ENCODE measurements at places on chromosomes 4 and X. TPM values are rescaled to one million over a fixed set of nuclear protein-coding genes. Genes with fewer than 3 reads are reported as not detected.

QRFPR gene
- total RNA-seq = not detected

GRCh38 chrX:149365061-149365460, 140.0 kb downstream of the IDS start:
- H3K36me3 ChIP-seq = no peaks in the 10 kb centered on the region
- H3K27me3 ChIP-seq = no peaks in the 10 kb centered on the region
- no peak overlapping the region for H3K27ac ChIP-seq
- no peak overlapping the region for H3K4me3 ChIP-seq

GRCh38 chr4:117327491-117327890, 242.1 kb upstream of the TRAM1L1 start:
- H3K4me1 ChIP-seq = no peaks in the 10 kb centered on the region
- H3K27ac ChIP-seq = no peak overlapping the region
- no peaks in the 10 kb centered on the region for H3K27me3 ChIP-seq
- no peaks in the 10 kb centered on the region for H3K36me3 ChIP-seq

TLR7 gene
- 0.22 TPM for total RNA-seq

DNA sequence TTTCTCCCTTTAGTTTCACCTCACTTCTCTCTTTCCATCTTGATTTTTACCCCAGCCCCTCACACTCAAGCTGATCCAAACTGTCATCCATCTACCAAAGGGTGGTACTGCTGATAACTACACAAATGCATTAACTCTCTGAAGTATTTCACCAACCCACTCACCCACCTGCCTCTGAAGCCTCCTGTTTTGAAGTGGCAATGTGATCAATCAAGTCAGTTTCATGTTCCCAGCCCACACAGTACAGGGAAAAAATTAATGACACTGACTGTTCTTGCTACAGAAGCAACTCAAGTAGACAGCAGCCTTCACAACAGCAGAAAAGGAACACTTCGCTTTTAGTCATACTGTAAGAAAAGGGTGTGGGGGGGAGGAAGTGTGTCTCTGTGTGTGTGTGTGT, 183.0 kb upstream of the NOCT start:
- no peaks in the 10 kb centered on the region for H3K27me3 ChIP-seq
- no peak for DNase-seq
- H3K27ac ChIP-seq = no peak overlapping the region
- H3K36me3 ChIP-seq = no peaks in the 10 kb centered on the region
- H3K4me3 ChIP-seq = no peak overlapping the region

DNA sequence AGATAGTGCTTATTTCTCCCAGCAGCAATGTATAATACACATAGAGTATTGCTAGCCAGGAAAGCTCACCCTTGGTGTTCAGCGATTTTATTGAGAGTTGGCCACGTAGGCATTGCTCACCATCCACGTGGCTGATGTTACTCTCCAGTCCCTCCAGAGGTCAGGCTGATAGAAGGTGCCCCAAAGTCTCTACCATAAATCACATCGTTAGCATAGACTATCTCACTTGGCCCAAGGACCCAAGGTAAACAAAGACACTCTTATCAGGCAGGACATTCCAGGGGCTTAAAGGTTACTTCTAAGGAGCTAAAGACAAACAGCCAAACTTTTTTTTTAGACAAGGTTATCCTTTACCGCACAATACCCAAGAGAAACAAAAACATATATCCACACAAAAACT, 30.3 kb upstream of the RGN start:
- H3K36me3 ChIP-seq = no peaks in the 10 kb centered on the region
- no peak for DNase-seq
- H3K27me3 ChIP-seq = no peaks in the 10 kb centered on the region
- H3K4me1 ChIP-seq = no peaks in the 10 kb centered on the region
- no peak overlapping the region for H3K4me3 ChIP-seq

DNA sequence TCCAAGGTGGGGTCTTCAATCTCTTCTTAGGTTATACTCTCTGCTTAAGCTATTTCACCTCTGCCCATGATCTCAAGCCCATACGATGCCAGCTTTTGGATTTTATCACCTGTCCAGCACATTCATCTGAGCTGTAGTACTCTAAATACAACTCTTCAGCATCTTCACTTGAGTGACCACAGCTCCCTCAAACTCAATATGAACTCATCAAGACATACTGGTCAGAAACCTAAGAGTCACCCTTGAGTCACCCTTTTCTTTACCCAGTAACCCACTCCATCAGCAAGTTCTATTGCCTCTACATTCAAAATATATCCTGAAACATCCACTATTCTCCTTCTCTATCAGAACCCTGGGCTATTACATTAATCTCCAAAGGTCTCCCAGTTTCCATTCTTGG, 69.4 kb downstream of the DCHS2 start:
- DNase-seq = no peak
- H3K27me3 ChIP-seq = no peaks in the 10 kb centered on the region
- no peaks in the 10 kb centered on the region for H3K36me3 ChIP-seq
- H3K4me1 ChIP-seq = no peaks in the 10 kb centered on the region
- H3K4me3 ChIP-seq = no peak overlapping the region

DNA sequence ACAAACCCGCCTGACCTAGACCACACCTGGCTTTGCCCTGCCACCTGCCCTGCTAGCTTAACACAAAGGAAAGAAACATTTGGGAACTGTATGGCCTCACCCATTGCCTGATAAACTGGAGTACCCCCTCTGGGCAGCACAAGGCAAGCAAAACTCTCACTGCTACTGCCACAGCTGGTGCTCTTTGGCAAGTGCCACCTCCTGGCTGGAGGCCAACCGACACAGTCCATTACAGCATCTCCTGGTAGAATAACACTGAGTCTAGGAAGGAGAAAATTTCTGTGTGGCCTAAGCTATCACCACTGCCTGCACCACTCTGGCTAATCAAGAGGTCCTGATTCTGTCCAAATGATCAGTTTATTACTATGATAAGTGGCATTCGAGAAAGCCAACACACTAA, 18.9 kb upstream of the SPANXN3 start:
- no peaks in the 10 kb centered on the region for H3K27me3 ChIP-seq
- no peaks in the 10 kb centered on the region for H3K4me1 ChIP-seq
- no peak overlapping the region for H3K27ac ChIP-seq
- H3K4me3 ChIP-seq = no peak overlapping the region

- H3K4me3 ChIP-seq = no peak overlapping the region
- H3K4me1 ChIP-seq = no peaks in the 10 kb centered on the region
- no peak for DNase-seq
- H3K36me3 ChIP-seq = peaks cover 28% of the 10 kb centered on the region
Measured at GRCh38 chr4:122285285-122285684, 93.5 kb upstream of the ADAD1 start.

TLR1 gene
- total RNA-seq = 2.4 TPM
